ENCODE measurements at places on chromosomes 16 and 17.

- no peak for DNase-seq
Measured at GRCh38 chr17:78365561-78366108, 5.8 kb upstream of the SOCS3 start.

DNA sequence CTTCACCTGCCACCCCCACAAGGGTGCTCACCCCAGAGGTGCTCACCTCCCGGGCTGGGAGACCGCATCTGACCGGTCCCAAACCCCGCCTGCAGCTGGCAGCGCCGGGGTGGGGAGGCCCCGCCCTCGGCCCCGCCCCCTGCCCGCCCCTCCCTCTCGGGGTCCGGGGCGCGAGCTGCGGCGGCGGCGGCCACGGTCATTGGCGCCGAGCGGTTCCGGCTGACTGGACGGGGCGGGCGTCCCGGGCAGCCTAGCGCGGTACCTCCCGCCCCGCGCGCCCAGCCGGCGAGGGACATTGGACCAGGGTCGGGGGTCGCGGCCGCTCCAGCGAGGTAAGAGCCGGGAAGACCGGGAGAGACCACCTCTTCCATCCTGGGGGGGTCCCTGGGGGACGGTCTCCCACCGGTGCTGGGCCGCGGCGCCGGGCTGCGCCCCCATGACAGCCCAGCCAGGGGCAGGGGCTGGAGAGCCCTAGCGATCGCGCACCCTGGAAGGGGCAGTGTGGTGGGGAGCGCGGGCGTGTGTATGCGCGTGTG, at the start of gene CACNG5:
Gene CACNG5 (plus strand): TSS at position 199 of the 536 bp plus-strand sequence. CDS start 42,216 bp downstream, outside the sequence.
- no peak for DNase-seq

DNA sequence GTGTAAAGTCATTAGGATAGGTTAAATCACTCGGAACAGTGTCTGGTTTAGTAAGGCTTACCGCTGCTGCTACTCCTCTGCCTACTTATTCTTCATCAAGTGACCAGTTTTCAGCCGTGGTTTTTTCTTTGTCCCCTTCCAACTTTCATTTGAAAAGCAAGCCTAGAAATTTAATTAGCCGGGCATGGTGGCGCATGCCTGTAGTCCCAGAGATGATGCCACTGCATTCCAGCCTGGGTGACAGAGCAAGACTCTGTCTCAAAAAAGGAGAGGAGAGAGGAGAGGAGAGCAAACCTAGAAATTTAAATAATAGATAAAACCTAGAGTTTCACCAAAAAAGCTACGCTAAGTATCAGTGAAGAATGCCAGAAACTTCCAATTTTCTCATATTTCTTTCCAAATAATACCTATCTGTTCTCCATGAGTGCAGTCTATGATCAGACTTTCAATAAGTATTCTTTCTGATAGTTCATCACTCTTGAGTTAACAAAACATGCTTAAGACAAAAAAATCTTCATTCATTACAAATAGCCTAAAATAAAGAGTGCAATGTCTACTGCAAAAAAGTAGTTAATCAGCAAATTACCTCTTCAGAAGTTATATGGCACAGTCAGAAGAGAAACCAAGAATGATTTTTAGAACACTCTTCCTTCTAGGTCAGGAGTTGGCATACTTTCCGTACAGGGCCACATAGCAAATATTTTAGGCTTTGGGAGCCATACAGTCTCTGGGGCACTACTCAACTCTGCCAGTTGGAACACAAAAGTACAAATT, 15.1 kb downstream of the ANKFY1 start:
- DNase-seq: no peak

- peak; percentile 65 for DNase-seq
Measured at GRCh38 chr17:55513885-55514590, 2.8 kb upstream of the SMIM36 start.

GRCh38 chr16:73482310-73482709, 434.4 kb upstream of the ZFHX3 start:
- no peak for DNase-seq

- no peak for DNase-seq
Measured at GRCh38 chr17:77036136-77036840, 104.5 kb upstream of the SEC14L1 start.

- no peak for DNase-seq
Measured at GRCh38 chr16:57527027-57527426, 9.3 kb downstream of the CCDC102A start.

DNA sequence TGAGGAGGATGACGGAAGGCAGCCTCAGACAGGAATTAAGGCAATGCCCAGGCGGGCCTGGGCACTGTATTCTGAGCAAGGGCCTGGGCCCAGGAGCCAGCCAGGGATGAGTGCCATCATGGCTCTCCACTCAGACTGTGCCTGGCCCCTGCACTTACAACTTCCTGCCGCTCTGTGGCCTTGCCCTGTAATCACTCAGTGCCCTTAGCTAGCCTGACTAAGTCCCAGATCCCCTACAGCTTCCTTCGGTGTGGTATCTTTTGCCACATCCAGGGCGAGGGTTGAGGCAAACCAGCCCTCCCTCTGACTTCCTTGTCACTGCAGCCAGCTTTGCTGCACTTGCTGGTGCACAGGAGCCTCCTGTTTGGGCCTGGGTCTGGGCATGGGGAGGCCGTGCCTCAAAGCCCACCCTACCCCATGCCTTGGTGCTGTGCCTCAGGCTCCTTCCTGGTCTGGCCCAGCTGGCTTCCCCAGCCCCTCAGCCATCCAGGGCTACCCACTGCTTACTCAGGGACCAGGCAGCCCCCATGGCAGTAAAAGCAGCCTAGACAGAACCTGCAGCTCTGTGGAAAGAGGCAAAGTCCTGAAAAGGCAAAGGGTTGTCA, 9.3 kb downstream of the SLC46A1 start:
- DNase-seq: no peak

GRCh38 chr16:85514295-85514597, 98.9 kb upstream of the GSE1 start:
- DNase-seq: no peak

- no peak for DNase-seq
Measured at GRCh38 chr16:2724088-2724676, 4.2 kb upstream of the PRSS27 start.

DNA sequence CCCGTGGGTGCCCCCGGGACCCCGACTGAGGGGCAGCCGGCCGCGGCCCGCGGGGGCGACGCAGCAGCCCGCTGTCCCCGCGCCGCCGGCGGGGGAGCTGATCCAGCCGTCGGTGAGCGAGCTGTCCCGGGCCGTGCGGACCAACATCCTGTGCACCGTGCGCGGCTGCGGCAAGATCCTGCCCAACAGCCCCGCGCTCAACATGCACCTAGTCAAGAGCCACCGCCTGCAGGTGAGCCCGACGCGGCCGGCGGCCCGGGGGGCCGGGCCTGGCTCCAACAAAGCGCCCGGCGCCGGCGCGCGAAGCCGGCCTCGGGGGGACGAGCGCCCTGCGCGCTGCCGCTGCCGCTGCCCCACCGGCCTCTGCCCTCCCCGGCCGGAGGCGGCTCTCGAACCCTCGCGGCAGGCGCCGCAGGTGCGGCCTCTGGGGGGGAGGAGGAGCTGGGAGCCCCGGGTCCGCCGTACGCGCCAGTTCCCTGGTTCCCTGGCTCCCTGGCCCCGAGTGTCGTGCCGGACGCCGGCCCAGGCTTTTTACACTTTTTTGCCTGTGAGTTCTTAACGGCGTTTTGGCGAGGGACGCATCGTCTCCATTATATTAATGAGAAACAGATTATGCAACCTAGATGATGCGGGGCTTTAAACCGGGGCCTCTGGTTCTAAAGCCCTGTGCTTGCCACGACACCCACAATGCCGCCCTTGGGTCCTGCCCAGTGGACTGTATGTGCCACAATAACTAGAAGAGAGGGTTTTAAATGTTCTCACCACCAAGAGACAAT, 521 bp downstream of the ATMIN start:
- DNase-seq: no peak

DNA sequence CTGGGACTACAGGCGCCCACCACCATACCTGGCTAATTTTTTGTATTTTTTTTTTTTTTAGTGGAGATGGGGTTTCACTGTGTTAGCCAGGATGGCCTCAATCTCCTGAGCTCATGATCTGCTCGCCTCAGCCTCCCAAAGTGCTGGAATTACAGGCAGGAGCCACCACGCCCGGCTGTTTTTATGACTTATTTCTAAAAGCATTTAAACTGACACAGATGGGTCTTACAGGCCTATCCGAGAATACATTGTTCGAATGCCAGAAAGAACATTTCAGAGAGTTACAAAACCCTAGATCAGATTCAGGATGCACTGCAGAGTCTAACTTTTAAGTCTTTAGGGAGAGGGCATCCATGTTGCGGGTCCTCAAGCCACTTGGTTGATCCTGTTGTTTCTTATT, 234.7 kb upstream of the MAF start:
- no peak for DNase-seq

- DNase-seq: no peak
Measured at GRCh38 chr16:80836846-80837245, 32.4 kb upstream of the CDYL2 start.

- no peak for DNase-seq
Measured at GRCh38 chr17:7818746-7819645, 15.0 kb upstream of the KDM6B start.

GRCh38 chr17:40664582-40665333, at the start of gene KRT222:
KRT222 (minus strand) TSS chr17:40665177; CDS start chr17:40665099, 78 bp downstream.
- DNase-seq: no peak

DNA sequence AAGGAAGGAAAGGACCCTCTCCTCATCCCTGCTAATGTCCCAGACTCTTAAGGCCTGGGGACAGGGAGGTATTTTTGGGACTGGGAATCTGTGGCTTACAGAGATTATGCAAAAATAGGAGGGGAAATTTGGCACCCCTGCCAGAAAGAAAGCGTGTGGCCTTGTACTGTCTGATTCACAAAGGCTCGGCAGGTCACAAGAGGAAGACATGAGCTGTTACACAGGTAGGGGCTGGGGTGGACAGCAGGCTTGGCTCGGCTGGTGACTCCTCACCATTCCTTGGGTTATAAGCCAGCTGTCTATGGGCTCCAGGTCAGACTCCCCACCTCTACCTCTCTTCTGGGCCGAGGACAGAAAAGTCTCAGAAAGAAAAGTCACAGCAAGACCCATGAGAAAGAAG, 20.7 kb upstream of the SREBF1 start:
- DNase-seq: no peak

GRCh38 chr16:17949141-17949981, 387.2 kb downstream of the NPIPA8 start:
- no peak for DNase-seq
